ENCODE measurements at places on chromosomes 4 and X. TPM values are rescaled to one million over a fixed set of nuclear protein-coding genes. Genes with fewer than 3 reads are reported as not detected.

DNA sequence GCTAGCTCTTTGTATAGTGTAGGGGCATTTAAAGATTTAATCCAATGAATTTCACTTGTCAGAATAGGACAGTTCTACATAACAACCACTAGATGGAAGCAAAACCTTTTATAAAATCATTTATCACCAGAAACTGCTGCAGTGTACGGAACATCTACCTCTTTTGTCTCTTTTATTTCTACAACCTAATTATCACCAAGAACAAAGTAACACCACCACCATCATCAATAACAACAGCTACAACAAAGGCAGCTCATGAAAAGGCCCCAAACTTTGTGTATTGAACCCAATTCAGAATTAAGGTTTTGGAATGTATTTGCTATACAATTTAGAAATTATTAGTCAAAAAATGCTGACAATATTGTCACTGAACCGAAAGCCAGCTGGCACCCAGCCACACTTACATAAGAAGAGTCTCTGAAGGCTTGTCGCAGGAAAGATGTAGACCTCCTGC is 260.9 kb upstream of the RPS6KA3 start:
- no peak for DNase-seq

- no peak for DNase-seq
Observed at GRCh38 chrX:97030463-97030862, 146.8 kb downstream of the RPA4 start.

MAGEA1 gene
- total RNA-seq = not detected

GRCh38 chr4:76306882-76307659 is 538 bp downstream of the STBD1 start:
- peak; percentile 68 for DNase-seq

DNA sequence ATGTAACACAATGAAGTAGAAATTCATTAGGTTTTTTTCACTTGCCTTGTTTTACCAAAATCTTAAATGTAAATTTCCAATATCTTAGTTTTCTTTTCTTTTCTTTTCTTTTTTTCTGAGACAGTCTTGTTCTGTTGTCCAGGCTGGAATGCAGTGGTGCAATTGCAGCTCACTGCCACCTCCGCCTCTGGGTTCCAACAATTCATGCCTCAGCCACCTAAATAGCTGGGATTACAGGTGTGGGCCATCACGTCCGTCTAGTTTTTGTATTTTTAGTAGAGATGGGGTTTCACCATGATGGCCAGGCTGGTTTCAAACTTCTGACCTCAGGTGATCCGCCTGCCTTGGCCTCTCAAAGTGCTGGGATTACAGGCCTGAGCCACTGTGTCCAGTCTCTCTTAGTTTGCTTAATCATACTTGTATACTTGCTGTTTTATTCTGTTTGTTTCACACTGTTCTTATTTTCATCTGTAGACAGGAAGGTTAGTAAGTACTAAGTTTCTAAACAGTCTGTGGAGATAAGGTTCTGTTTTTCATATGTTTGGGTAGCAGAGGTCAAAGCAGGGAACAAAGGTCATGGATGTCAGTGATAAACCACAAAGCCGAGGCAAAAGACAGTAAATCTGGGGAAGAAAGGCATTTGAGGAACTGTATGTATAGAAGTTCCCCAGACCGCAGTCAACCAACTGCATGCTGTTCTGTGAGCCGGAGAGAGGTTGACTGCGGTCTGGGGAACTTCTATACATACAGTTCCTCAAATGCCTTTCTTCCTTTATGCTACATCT is 129.1 kb downstream of the CBR4 start:
- DNase-seq = peak; percentile 22

DNA sequence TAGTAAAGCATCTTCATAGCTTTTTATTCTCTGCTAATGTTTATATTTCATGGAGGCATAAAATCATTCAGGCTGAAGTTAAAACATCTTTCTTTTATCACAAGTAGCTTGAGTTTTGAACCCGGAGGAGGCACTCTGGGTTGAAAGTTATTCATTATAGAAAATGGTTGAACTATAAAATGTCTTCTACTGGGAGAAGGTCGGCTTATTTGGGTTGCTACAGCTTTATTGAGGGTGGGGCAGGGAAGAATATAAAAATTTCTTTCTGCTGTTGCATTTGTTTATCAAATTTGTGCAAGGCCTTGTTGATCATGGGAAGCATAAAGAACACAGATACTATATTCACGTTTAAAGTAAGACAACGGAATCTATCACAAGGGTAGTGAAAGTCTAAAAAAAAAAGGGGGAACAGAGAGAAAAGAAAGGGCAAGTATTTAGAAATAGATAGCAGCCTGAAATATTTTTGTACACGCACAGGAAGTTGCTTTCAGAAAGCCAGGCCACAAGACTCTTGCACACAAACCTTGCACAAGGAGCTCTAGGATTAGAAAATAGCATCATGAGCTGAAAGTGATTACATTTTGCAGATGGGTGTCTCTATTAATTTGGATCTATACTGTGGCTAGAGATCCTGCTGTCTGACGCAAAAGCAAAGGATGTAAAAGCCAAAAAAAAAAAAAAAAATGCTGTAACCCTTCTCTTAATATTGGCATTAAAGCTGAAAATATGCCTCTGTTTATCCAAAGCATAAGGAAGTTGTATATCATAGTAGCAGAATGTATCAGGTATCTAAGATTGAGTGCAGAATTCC is 37.2 kb upstream of the FAM9C start:
- DNase-seq = no peak

AWAT2 gene
- total RNA-seq = not detected

BBS7 gene
- 19.9 TPM for total RNA-seq

DNA sequence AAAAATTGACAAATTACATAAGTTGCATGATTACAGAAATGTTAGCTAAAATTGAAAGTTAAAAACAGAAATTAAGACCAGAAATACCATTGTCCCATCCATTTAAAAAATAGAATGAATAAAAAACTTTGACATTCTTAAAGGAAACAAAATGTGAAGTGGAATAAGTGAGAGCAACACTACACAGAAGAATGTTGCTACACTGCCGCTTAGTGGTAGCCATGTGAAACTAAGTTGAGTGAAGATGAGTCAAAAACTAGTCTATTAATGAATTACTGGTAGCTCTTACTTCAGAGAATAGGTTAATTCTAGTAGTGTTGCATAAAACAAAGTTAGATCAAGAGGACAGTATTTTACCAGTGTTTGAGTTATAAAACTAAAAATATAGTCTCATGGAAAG is 571.0 kb upstream of the KLHL4 start:
- peak; percentile 37 for DNase-seq

GRCh38 chr4:41318839-41319530 is 62.3 kb downstream of the UCHL1 start:
- DNase-seq = peak; percentile 39

DNA sequence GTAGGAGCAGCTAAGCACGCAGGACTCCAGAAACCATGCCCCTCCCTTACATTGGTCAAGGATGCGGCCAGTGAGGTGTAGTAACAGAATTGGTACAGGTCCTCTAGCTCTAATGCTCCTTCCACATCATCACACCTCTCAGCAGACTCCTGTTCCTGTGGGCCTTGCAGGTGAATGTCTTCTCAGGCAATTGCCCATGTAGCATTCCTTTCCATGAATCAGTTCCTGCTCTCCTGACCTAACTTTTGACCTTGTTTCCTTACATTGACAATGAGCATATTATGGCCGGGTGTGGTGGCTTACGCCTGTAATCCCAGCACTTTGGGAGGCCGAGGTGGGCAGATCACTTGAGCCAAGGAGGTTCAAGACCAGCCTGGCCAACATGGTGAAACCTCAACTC is 31.3 kb downstream of the MAP7D3 start:
- DNase-seq = no peak

DNA sequence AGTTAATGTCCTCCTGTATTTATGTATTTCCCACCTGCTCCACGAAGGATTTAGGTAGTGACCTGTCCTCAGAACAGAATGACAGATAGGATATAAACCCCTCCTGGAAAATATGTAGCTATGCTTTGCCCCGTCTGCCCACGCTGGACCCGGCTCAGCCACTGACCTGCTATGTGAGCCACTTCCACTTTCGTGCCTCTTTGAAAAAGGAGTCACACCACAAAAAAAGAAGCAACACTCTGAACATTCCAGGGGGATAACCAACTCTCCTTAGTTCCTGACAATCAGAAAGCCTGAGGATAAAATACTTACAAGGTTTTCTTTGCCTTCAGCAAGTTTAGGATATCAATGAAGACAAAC is 11.1 kb downstream of the ACSL1 start:
- no peak for DNase-seq

DNA sequence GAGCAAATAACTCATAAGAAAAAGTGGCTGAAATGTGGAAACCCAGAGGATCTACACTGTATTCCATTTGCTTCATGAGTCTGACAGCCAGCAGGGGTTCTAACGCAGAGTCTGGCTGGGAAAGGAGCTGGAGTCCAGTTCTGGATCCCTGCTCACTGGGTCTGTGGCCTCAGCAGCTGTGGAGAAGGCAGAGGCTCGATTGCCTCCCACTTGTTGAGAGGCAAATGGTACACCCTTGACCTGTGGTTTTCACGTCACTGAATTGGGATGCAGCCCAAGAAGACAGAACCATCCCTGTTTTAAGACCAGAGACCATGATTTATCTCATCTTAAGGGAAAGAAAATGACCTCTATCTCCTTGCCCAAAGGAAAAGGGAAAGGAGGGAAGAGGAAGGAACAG is 147.0 kb upstream of the NOCT start:
- DNase-seq = no peak

SATL1 gene
- 0.19 TPM for total RNA-seq

CBLL2 gene
- total RNA-seq = not detected

DNA sequence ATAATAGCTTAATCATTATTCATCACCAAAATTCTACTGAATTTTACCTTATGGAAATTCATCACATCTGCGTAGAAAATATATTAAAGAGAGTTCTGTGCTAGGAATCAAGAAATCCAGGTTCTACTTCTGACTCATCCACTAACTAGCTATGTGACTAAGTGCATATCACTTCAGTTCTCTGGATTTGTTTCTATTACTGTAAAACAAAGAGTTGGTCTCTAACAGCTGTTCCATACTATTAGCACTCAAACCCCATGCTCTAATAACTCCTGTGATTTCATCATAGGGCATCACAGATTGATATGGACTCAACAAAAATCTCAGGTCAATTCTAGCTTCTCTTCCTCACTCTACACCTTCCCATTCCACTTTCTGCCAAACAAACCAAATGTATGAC is 572.0 kb downstream of the INPP4B start:
- no peak for DNase-seq

GRCh38 chrX:43556207-43556606 is 99.9 kb upstream of the MAOA start:
- DNase-seq = no peak

SMIM43 gene
- total RNA-seq = not detected

- no peak for DNase-seq
Observed at GRCh38 chrX:118883994-118884393, 60.4 kb downstream of the ZCCHC12 start.

- DNase-seq = no peak
Observed at GRCh38 chr4:11367371-11367770, 61.3 kb downstream of the HS3ST1 start.

CYSLTR1 gene
- not detected for total RNA-seq

GRCh38 chr4:86928400-86929255 is 6.2 kb upstream of the AFF1 start:
- DNase-seq = no peak

GRCh38 chr4:6489927-6490326 is 17.5 kb upstream of the PPP2R2C start:
- DNase-seq = no peak

- DNase-seq = no peak
Observed at GRCh38 chrX:24298191-24298590, 15.7 kb downstream of the SUPT20HL2 start.

DNA sequence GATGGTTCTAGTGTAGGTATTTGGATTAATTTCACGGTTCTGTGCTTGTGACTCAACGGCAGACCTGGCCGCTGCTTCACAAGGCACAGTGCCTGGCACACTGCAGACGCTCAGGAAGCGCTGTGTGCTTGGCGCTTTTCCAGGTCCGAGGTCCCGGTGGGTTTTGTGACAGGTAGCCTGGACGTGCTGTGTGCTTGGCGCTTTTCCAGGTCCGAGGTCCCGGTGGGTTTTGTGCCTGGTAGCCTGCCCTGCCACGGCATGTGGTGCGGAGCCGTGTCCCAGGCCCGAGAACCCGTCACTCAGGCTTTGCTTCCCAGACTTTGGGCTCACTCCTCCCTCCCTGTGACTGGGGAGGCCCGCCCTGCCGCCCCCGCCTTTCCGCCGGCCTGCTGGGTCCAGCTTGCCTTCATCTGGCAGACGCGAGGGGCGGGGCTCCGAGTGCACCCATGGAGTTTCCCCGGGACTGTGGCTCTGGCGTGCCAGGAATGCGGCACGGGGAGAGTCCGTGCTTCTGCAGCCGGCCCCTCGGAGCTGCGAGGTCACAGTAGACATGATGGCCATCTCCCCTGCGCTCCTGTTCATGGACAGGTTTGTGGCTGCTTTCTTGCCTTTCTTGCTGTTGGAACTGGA is 44.2 kb downstream of the TBC1D14 start:
- peak; percentile 96 for DNase-seq

- DNase-seq = no peak
Observed at GRCh38 chr4:158527516-158527915, 5.8 kb downstream of the RXFP1 start.

GRCh38 chr4:151325111-151325948 is at the start of gene SH3D19:
SH3D19 (minus strand) TSS chr4:151325605; CDS start chr4:151325352, 253 bp downstream.
- peak; percentile 88 for DNase-seq

- no peak for DNase-seq
Observed at GRCh38 chr4:107866726-107867125, 42.0 kb downstream of the SGMS2 start.

DNA sequence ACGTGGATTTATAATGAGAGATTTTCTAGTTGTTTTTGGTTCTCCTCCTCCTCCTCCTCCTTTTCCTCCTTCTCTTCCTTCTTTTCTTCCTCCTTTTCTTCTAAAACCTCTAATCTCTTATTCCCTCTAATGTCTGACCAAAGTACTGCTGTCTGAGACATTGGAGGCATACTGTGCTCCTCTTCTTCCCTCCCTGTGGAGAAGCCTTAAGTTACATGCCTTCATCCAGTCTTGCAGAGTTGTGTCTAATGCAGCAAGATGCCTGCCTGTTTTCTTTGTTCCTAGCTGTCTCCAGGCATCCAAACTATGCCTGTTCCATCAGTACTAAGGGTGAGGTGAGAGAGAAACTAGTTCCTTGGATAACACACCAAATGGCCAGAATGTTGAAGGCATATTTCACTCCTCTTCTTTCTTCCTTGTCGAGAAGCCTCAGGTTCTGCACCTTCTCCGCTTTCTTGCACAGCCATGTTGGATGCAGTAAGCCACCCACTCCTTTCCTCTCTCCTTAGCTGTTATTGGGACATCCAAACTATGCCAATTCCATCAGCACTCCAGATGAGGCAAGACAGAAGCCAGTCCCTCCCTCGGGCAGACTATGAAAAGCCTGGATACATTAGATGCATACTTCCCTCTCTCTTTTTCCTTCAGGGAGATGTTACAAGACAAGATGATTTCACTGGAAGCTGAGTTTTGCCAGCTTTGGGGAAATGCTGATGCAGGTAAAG is 285.7 kb upstream of the TRAM1L1 start:
- DNase-seq = no peak

- no peak for DNase-seq
Observed at GRCh38 chr4:101104312-101105052, 242.8 kb downstream of the PPP3CA start.

DNA sequence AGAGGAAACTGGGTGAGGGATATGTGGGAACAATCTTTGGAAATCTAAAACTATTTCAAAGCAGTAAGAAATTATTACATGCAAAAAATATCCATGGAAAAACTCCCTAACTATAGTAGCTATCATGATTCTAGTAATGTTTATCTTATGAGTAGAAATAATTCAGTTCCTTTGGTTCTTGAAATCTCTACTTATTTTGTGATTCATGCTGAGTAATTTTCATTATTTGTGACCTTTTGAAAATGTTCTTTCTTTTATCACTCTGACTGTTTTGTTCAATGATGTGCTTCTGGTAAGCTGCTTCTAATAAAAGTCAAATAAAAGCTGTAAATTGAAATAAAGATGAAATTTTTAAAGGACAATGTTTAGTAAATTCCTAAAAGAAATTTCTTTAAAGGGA is 40.4 kb upstream of the MAGEB10 start:
- DNase-seq = no peak

Data from Caco-2 (cell line).